H9 (cell line): ENCODE measurements at places on chromosomes 2 and 18.

DNA sequence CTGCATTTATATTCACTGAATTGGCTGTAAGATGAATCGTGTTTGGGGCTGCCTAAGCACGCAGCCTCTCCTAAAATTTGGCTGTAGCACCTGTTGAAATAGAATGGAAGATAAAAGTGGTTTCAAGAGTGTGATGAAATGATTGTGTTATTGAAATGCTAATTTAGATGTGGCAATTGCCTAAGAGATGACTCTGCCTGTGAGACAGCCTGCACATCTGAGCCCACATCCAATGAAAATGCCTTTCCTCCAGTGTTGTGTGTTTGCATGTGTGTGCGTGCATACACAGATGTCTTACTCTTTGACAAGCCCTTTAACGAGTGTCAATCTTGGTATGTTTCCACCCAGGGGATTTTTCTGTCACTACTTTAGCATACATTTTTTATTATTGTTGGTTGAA is 346.9 kb downstream of the MEIS1 start:
- DNase-seq, result no peak

- DNase-seq, result no peak
Measured at GRCh38 chr2:16552202-16552601, 113.4 kb downstream of the CYRIA start.

DNA sequence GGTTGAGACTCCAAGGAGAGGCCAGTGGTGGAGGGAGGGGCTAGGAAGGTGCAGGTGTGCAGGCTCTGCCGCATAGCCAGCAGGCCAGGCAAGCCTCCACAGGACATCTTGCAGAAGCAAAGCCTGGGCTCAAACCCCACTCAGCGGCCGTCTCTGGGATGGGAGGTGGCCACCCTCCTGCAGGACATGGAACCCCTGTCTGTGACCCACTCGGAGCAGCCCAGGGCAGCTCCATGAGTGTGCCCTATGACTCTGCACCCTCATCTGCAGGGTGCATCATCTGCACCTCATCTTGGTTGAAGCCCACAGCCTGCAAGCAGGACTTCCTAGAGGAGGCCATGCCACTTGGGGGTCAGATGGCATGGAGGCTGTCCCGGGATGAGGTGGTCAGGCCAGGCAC is 46.3 kb downstream of the GPC1 start:
- no peak for DNase-seq

- no peak for DNase-seq
Measured at GRCh38 chr18:23059541-23060465, 75.5 kb upstream of the CABLES1 start.

DNA sequence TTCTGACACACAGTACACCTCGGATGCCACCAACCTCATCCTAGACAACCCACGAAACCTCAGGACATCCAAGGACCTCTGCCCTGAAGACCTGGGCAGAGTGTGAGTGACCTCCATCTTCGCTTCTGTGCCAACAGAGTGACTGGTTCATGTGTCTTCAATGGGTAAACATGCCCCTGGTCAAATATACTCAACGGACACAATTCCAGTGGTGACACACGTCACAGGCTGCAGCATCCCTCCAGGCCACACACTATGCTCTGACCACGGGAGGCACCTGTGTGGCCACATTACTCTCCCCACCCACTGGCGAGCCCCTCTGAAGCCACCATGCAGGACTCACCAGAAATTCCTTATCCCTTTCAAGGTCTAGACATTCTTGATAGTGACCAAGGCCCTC is 85.2 kb downstream of the GALR1 start:
- no peak for DNase-seq
